Astrocyte of the cerebellum (primary cell): ENCODE measurements at places on chromosomes 3 and 15.

DNA sequence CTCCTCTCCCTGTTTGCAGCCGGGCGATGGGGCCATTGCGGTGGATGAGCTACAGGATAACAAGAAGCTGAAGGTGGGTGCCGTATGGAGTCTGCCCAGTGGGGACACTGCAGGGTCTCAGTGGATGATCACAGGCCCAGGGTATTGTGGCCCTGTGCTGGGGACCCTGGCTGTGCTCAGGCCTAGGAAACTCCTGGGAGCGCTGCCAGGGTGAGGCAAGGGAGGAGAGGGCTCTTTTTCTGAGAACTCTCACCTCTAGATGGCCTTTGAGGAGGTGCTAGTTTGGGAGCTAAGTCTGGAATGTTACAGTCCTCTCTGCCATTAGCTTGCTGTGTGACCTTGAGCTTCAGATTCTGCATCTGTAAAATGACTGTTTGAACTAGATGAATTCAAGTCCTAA lies 16.4 kb downstream of the SLC24A1 start:
- DNase-seq, result no peak

DNA sequence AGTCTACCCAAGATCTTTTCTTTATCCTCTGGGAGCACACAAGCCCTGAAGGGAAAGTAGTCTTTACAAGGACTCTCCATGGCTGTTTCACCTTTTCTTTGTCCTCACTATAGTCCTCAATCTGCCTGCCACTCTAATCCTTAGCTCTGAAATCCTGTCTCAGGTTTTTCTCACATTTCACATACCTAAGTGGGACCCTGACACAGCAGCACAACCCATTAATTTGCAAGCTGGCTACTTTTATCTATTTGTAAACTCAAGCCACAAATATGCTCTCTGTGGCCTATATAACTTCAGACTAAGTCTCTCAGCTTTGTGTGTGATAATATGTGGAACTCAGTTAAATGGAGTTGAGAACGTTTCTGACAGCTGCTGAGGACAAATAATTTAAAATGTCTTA lies 19.8 kb downstream of the SIN3A start:
- DNase-seq, result no peak

DNA sequence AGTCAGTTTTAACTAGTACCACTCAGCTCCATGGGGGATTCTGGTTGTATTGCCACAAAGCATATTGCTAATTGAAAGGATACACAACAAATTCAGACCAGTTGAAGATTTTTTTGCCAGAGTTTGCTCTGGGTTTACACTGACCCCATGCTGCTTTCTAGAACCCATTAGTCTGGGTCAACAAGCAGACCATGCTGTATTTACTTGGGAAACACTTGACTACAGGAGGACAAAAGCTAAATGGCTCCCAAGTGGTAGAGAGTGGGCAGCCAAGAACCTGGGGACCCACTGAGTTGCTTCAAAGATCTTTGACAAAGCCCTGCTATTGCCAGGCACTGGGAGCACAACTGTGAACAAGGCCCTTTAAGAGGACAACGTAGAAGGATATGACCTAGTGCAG lies 86.8 kb upstream of the PSMD6 start:
- DNase-seq, result no peak

DNA sequence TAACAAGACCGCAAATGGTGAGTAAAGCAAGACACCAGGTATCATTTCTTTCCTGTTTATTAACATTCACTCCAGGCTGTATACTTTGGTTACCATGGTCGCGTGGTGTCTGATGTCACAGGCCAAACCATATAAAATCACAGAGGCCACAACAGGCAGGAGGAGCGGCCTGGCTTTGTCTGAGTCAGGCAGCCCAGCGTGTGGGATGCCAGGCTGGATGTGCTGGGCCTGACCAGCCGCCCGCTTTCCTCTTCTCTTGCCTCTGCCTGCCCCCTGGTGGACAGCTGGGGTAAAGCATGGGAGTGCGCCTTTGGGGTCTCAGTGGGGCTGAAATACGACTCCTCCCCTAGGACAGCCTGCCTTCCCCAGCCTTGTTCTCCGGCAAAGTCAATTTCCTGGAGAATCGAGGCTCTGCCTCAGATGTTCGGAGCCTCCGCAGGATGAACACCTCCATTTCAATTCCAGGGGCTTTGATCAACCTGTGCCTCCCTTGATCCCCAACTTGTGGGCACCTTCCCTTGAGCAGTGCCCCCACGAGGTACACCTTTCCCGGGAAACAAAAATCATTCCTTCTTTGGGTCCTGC lies 78.2 kb downstream of the CCNL1 start:
- DNase-seq, result peak; percentile 95

DNA sequence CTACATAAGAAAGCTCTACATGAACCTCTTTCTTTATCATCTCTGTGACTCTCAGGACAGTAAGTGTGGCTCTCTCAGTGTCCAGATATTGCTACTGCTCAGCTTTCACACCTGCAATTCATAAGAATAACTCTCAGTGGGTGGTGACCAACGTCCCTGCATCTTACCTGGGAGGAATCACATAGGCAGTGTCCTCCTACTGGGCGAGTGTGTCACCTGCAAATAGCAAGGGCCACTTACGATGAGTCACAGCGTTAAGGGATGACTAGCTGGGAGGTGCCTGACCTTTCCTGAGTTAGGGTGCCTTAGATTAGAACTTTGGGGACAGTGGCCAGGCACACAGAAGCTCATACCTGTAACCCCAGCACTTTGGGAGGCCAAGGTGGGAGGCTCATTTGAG lies 90.8 kb upstream of the C3orf80 start:
- DNase-seq, result no peak

DNA sequence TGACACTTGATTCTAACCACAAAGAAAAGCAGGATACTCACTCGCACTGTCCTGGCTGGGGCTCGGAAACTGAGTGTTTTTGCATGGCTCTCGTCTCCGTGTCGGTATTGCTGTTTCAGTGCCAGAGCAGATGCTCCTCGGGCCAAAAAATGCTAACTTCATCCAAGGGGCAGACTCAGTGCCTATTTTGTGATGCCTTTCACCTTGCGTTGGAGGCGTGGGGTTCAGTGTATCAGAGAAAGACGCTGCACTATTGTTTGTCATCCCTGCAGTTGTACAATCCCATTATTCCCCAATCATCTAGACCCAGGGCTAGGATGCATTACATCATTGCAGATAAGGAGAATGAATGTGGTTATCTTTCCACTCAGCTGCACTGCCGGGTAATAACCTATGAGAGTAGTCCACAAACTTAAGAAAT lies 1.4 kb downstream of the CACNA2D3 start:
- no peak for DNase-seq

DNA sequence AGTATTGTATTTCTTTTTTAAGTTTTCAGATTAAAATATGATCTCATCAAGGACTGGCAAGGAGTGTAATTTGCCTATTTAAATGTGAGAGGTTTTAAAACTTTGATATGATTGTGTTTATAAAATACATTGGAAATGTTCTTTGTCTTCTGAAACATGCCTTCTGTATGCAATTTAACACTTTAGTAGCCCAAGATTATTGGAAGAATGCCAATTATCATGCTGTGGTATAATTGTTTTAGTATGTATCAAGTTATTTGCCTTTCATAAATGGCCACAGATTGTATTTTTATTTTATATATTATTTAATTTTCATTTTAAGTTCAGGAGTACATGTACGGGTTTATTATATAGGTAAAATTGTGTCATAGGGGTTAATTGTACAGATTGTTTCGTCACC lies 31.7 kb downstream of the ECT2 start:
- DNase-seq, result no peak

DNA sequence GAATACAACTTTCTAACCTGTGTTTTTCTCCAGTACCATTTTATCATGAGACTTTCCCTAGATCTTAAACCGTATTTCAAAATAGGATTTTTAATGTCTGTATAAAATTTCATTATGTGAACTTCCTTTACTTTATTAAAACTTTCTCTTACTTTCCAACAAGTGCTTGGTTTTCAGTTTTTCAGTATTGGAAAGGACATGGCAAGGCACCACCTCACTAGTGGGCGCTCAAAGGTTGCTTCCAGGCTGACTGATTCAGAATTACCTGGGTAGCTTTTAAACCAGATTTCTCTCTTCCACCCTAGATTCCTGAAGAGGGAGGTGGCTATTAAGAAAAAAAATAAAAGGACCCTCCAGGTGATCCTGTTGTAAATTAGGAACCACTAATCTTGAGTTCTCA lies 236.6 kb downstream of the SOX2 start:
- no peak for DNase-seq

DNA sequence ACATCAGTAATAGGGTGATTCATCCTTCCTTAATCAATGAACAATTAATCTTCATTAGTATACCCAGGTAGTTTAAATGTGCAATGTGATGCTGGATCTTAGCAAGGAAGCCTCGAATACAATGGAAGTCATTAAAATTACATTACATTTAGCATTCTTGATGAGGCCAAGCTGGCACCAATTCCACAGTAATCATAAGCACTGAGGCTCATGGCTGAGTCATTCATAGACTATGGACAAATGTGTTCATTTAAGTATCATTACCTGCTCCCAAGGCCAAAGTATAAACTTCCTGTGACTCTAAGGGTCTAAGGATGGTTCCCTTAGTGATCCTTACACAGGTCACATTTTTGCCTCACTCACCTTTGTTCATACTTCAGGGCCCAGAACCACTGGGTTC lies 266.4 kb upstream of the CDIN1 start:
- peak; percentile 41 for DNase-seq

DNA sequence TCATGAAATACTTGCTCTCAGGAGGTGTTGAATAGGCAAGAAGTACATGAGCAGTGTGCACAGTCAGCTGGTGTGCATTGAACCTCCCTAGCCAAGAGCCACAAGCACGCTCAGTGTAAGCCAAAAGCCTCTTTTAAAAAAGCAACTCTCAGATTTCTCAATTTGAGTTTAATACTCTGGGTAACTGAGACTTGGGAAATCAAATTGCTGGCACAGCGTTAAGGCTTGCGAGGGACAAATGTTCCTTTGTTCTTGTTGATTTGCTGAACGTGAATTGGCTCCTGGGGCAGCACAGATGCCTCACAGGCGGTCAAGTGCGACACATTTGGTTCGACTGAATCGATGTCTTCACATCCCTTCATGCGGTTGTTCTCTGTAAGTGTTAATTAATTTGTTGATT lies at the start of gene FAM240A:
FAM240A (plus strand) TSS at position 202 of the 400 bp plus-strand sequence; CDS start at position 361, 159 bp downstream.
- no peak for DNase-seq

GRCh38 chr3:12353796-12354525 lies 65.1 kb downstream of the PPARG start:
- no peak for DNase-seq

DNA sequence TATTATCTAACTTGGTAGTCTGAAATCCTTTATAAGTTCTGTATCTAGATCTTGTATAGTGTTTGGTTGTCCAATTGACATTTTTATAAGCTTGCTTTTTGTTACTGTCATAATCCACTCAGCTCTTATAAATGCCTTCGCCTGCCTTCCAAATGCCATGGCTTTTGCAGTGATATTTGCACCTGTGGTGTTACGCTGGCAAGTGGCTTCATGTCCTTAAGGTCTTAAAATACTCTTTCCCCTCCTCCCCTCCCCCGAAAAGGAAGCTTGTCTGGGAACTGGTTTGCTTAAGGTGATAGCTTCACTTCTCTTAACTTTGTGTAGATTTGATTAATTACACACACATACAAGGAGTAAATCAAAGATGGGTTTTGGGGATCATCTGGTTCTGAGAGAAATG lies 62.0 kb downstream of the ABHD2 start:
- DNase-seq, result no peak

- DNase-seq, result no peak
Observed at GRCh38 chr3:15724446-15724845, 73.3 kb downstream of the ANKRD28 start.

DNA sequence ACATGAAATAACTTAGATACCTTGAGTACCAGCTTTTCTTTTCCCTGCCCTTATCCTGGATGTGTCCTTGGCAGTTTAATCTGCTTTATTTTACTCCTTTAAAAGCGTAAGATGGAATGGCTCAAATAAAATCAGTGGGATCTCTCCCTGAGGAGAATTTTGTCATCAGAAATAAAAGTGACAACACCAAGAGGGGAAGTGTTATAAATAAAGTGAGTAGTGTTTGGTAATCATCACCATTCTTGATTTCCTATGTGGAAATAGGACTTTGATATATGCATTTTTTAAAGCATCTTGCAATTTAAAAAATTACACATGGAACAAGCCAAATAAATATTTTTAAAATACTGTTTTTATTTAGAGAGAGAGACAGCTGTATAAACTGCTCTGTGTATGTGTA lies 76.5 kb downstream of the MBNL1 start:
- DNase-seq, result no peak

DNA sequence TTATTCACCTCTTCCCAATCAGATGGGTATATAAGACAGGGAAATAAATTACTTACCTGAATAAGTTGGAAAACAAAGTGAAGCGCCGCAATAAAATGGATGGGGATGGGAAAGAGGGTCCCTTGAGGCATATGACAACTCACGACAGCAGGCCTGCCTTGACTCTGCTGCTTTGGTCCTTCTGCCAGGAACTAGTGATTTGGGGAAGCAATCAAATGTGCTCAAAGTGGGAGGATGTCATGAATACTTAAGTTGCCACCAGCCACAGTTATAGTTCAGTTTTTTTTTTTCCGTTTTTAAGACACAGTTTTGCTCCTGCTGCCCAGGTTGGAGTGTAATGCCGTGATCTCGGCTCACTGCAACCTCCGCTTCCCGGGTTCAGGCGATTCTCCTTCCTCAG lies 4.6 kb downstream of the PARL start:
- DNase-seq, result no peak

GRCh38 chr3:188908002-188908850 lies 263.5 kb upstream of the TPRG1 start:
- no peak for DNase-seq

DNA sequence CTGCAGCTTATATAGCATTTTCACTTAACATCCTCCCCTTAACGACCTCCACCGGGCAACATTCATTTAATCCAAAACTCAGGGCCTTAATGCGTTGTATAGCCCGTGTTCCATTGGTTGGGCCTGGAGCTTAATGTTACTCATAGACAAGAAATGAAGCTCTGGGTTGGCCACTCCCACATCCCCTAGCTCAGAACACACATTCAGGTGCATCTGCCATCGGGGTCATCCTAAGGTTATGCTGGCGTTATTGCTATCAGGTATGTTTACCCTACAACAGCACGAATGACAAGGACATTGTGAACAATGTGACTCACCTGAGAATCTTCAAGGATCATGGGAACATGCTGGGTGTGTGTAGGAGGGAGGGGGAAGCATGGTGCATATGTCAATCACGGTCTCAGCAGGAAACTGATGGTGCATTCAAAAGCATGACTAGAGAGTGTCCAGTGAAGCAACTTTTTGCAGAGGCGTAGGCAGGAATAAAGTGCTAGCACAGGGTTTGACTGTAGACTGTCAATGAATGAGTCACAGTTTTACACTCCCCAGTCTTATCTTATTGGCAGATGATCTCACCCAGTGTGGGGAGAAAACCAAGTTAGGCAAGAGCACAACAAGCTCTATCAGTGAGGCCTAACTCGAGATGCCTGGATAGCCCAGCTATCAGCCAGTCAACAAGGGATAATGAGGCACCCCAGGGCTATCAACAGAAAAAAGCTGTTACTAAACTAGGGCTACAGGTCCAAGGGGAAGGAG lies 402.1 kb upstream of the MCTP2 start:
- DNase-seq, result no peak

- no peak for DNase-seq
Observed at GRCh38 chr3:18077128-18077840, 334.9 kb upstream of the TBC1D5 start.
